ENCODE measurements at places on chromosomes 3 and 15. TPM values are rescaled to one million over a fixed set of nuclear protein-coding genes. Genes with fewer than 3 reads are reported as not detected.

Gene INAFM2
- total RNA-seq = 21.6 TPM

Gene ALDH1A2
- total RNA-seq = not detected

Gene ERC2
- total RNA-seq = 1.2 TPM

Gene TTLL13
- total RNA-seq = not detected

DNA sequence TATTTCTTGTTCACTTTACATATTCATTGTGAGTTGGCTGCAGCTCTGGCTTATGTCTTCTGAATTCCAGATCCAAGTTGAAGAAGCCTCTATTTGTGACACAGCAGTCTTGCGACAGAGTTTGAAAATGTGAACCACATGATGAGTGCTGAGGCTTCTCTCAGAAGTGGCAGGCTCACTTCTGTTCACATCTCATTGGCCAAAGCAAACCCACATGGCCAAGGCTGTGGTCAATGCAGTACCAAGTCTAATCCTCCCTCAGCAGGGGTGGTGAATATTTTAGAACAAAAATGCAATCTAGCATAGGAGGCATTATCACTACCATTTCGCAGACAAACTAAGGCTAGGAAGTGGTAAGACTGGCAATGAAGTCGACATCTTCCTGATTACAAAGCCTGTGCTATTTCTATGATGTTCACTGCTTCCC lies 45.2 kb downstream of the CDCP1 start:
- DNase-seq = peak; percentile 45

DNA sequence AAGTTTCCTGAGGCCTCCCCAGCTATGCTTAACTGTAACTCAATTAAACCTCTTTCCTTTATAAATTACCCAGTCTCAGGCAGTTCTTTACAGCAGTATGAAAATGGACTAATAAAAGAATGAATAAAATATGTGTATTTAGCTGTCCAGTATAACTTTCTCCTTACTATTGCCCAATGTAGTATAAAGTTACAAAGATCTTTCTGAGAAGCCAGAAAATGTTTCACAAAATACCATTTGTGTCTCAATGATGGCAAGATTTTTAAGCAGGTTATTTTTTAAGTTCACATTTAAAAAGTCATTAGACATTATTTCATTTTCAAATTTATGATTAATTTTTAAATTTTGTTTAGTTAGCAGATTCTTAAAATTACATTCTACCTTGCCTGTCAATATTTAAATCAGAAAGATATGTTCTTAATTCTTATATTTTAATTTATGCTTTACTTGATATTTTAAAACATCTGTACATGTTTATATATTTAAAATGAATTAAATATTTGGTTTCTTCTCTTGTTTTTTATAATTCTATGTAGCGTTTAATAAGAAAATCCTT lies 189.2 kb downstream of the GBE1 start:
- no peak for DNase-seq

GRCh38 chr3:525415-525814 lies 328.9 kb downstream of the CHL1 start:
- DNase-seq = no peak

- DNase-seq = no peak
Measured at GRCh38 chr15:33344530-33344929, 33.8 kb downstream of the RYR3 start.

GRCh38 chr3:85182975-85183752 lies 224.4 kb downstream of the CADM2 start:
- no peak for DNase-seq

DNA sequence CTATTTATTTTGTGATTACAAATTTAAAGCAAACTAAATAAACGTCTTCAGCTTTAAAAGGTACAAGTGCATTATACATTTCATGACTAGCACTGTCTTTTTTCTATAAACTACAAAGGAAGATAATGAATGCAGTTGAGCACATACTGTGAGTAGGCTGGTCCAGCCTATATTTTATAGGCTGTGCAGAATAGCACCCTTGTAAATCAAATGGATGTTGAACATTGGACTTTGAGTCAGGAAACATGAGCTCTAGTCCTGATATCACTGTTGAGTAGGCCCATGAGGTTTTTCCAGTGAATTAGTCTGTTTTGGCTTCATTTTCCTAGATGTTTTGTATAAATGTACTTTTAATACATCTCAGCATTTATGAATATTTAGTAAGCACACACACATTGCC lies 447.3 kb upstream of the KCNMB2 start:
- no peak for DNase-seq

DNA sequence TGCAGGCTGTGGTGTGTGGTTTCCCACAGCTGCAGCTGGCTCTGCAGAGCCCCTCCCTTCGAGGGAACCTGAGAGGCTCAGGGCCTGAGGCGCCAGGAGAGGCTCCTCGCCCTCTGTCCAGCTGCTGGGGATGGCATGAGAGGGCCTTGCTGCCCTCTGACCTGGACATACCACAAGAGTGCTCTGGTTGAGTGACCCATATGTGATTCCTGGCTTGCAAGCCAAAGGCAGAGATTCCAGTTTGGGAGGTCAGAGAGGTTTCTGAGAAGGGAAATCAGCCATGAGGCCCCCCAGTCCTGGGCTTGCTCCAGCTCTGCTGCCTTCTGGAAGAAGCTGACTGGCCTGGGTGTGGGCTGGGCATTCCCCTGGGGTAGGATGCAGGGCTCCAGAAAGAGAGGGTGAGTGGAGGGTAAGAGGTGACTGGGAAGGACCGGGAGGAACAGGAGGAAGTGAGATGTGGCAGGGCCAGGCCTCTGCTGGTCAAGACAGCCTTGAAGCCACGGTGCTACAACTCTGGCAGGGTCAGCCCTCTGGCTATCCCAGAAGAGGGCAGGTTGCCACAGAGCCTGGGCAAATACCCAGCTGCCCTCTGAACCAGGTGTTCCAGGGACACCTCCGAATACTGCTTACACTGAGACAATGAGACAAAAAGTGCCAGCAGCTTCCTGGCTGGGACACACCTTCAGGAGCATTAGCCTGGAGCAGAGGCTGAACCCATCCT lies 16.0 kb upstream of the SRP14 start:
- peak; percentile 96 for DNase-seq

- DNase-seq = peak; percentile 42
Measured at GRCh38 chr3:55069950-55070349, 142.1 kb upstream of the LRTM1 start.

DNA sequence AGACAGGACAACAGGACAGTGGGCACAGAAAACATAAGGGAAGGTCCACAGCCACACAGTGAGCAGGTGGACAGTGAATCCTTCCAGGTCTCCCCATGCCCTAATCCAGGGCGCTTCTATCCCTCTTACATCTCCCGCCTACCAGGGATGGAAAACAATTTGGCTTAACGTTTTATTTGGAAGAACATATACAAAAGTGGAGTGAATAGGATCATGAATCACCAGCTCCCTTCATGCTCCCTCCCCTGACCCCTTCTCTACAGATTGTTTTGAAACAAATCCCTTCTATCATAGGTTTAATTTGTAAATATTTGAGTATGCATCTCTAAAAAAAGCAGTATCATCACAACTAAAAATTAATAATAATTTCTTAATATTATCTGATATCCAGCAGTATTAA lies 52.5 kb downstream of the CLDN11 start:
- DNase-seq = peak; percentile 38

DNA sequence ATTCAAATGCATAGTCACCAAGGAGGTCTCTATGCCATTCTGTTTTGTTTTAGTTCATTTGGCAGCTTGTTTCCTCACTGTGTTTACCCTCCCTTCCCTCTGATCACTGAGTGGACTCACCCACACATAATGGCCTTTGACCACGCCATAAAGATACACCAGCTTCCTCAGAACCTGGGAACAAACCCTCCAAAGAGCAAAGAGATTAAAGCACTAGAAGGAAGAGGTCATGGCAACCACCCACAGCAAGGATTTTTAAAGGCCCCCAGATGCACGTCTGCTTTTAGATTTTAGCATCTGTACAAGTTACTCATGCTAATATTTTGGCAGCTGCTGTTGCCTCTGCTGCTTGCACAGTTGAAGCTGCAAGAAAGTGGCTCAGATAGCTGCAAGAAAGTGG lies 47.9 kb upstream of the CADPS start:
- DNase-seq = no peak

DNA sequence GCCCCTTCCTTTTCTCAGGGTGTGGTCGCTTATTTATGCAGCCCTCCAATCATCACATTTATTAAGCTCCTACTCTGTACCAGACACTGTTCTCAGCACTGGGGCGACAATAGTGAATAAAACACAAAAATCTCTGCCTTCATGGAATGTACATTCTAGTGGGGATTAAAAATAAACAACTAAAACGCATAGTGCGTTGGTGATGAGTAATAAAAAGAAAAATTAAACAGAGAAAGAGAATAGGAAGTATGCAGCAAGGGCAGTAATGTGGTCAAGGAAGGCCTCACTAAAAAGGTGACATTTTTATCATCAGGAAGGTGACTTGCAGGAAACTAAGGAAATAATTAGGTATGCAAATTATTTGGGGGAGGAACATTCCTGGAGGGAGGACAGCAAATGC lies 5.1 kb downstream of the SLC51B start:
- no peak for DNase-seq

DNA sequence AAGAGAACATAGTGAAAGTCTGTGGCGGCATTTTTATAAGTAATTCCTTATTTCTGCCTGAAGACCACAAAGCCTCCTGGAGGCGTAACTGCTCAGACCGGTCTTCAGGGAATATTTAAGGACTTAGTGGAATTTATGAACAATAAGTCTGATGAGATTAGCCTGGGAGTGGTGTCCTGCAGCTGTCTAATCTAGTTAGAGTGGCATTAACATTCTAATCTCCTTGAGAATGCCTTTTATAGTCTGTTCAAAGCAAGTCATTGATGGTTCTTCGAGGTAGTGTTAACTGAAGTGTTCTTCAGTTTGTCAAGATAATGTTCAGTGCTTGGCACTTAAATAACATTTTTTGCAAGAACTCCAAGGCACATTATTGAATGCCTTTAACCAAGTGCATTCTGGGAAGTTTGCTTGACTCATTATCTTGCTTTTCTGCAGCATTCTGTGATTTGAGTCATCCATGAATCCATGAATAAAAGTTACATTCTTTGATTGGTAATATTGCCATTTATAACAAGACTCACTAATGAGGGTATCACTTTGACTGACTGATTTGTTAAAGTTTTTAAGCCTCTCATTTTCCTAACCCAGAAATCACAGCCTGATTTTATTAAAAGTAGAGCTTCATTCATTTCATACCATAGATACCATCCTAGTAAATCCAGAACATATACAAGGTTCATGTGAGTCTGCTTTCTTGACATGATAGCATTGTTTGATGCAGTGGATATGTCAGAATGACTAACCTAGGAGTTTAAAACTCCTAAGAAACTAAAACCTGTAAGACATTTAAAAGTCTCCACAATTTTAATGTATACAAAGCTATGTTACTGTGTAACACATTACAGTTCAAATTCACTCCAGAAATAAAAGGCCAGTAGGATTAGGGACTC lies 12.5 kb downstream of the RBM5 start:
- DNase-seq = no peak

GRCh38 chr3:189099505-189100290 lies 72.1 kb upstream of the TPRG1 start:
- no peak for DNase-seq

DNA sequence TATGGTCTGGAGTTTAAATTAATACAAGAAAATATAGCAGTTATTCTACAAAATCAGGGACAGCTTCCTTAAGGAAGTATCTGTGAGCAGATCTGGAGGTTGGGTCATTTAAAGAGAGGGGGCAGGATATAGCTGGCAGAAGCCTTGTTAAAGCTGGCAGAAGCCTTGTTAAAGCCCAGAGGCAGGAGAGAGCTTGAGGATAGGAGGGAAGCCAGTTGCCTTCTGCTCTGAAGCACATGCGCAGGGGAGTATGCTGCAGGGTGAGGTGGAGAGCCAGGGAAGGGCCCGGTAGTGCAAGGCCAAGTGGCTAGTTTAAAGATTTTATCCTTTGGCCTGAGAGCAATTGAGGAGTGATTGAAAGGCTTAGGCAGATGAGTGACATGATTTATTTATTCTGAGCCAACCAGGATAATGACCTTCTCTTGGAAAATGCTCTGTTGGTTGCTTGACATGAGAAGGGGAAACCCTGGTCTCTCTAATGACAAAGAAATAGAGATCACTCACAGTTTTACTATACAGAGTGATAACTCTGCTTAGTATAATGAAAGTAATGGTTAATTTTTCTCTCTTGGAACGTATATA lies 3.9 kb downstream of the EAF1 start:
- no peak for DNase-seq

DNA sequence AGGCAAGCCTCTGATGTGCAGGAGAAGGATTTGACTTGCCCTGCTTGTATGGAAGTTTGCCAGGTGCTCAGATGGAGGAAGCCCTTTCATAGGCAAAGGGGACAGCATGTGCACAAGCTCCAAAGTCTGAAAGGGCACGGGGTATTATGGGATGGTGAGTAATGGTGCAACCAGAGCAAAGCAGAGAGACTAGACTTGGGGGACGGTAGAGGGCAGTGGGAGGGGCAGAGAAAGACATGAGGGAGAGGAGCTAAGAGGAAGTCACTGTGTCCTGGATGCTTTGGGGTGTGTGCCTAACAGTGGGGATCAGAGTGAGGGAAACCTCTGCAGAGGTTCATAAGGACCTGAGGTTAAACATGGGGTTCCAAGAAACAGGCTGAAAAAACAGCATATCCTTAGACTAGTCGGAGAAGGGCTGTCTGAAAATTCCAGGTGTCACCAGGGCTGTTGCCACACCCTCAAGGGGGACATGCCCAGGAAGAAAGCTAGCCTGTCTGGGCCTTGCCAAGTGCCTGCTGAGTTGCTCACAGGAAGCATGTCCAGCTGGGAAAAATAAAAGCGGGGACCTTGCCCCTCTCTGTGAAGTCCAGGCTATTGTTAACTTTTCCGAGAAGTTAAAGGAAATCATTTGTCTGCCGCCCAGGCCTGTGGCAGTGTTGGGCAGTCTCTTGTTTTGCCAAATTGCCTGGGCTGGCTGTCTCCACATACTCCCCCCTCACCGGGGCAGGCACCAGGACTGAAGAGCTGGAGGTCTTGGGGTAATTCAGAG lies 47.1 kb downstream of the HRH1 start:
- DNase-seq = peak; percentile 58

DNA sequence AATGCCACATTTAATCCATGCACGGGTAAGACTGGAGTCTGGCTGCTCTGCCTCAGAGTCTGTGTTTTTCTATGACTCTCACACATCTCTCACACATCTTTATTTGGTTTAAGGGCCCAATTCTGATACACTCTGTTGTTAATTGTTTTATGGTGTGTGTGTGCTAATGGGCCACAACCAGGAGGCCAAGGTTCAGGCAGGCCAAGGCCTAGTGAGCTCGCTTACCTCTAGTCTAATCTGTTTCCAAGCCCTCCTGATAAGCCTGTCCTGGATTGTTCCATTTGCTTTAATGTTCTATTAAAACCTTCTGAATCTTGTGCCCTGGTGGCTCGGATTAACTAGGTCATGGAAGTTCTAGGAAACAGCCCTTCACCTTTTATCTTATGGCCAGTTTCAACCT lies 445.4 kb upstream of the DPH6 start:
- DNase-seq = no peak

GRCh38 chr3:126484662-126485061 lies 9.0 kb upstream of the ZXDC start:
- DNase-seq = no peak
